ENCODE measurements at places on chromosomes 1 and 21.

- no peak for DNase-seq
Measured at GRCh38 chr1:244400974-244401373, 50.7 kb downstream of the ADSS2 start.

DNA sequence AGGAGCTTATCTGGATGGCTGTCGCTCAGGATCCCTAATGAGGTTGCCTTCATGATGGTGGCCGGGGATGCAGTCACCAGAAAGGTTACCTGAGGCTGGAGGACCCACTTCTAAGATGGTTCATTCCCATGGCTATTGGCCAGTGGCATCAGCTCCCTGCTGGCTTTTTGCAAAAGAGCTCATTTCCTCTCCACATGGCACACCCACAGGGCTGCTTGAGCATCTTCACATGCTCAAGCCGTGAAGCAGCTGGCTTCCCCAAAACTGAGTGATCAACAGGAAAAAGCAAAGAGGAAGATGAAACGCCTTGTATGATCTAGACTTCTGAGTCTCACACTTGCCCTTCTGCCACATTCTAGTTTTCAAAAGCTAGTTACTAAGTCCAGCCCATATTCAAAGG is 124.6 kb upstream of the CXADR start:
- DNase-seq = no peak

DNA sequence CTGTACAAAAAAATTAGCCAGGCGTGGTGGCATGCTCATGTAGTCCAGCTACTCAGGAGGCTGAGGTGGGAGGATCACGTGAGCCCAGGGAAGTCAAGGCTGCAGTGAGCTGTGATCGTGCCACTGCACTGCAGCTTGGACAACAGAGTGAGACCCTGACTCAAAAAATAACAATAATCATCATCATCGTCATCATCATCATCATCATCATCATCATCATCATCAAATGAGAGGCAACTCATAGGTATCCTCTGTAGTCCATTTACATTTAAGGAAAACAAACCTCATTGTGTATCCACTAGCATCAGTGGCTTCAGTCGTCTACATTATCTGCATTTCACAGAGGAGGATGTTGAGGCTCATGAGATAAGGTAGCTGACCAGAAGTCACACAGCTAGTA is 68.8 kb upstream of the SELENON start:
- DNase-seq = no peak

GRCh38 chr1:232016616-232017015 is 390.0 kb downstream of the DISC1 start:
- DNase-seq = no peak

All from SW 1271 (cell line).